ENCODE measurements at places on chromosomes 11 and 22.

- no peak for DNase-seq
These were observed 7.2 kb upstream of the PLXNB2 start for GRCh38 chr22:50314455-50315288.

DNA sequence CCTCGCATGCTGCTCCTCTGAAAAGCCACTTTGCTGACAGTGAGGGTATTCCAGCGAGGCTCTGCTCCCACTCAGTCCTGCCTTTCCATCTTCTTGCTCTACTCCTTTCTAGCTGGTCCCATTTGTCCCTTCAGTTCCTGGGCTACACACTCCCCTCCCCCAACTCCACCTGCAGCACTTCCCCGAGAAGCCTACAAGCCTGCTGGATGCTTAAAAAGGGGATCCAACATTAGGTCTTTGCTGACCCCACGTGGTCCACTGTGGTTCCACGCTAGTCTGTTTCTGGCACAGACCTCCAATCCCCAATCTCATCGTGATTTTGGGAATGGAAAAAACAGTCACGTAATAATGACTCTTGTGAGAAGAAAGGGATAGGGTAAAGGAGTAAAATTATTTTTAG, 121.6 kb upstream of the SNX19 start:
- DNase-seq, result no peak

DNA sequence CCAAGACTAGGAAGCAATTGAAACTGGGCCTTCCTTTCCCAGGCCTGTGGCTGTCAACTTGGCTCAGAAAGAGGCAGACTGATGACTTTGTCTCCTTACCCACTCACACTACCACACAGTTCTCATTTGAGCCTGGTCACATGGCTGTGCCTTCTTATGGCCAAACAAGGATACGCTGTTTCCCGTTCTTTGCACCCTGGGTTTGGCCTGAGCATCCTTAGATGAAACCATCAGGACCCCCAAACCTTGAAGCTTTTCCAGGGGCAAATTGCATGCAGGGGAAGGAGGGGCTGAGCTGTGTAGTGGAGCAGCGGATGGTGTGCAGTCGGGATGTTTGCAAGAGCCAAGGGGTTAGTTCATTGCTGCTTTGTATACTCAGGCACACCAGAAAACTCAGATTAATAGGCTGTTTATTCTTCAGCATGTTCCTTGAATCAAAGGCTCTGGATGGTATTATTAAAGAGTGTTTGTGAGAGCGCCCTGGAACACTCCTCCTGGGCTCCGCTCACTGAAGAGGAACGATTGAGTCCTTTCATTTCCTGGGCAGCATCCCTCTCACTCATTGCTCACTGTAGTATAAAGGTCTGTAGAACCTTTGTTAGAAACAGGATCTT, 69.8 kb downstream of the ARFGAP2 start:
- DNase-seq, result no peak

- peak; percentile 91 for DNase-seq
These were observed 7.6 kb downstream of the CARS1 start for GRCh38 chr11:3049430-3050243.

DNA sequence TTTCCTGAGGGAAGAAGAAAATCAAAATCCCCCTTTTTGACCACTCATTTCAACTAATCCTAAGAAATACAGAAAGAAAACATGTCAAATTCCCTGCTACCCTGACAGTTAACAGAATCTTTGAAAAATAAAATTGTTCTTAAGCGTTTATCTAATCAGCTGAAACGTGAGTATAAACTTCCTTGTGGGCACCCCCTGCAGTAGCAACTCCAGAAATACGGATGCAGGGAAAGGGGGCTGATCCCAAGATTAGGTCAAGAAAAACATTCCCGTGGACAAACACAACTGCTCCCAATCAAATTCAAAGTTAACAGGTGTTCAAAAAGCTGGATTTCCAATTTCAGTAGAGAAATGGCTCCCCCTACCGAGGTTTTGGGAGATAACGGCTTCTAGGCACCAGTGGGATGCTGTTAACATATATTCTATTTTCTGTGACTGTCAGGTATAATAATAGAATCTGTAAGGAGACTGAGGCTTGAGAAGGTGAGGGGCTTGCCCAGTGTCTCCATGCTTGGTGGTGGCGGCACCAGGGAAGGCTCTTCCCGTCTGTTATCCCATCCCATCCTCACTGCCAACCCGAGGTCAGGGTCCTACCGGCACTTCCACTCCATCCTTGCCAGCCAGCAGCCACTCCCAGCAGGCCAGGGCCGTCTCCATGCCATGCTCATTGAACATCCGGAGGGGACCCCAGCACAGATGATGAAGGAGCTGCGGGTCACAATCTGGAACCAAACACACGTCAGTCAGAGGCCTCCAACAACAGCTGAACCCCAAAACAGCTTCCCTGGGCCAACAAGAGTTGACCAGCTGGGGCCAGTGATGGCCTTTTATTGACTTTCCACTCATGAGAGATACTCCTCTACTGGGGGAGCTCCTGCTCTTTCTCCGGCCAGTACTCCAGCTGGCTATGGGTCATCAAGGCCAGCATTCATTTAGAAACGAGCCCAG, 32.0 kb upstream of the SERPIND1 start:
- DNase-seq, result peak; percentile 8

DNA sequence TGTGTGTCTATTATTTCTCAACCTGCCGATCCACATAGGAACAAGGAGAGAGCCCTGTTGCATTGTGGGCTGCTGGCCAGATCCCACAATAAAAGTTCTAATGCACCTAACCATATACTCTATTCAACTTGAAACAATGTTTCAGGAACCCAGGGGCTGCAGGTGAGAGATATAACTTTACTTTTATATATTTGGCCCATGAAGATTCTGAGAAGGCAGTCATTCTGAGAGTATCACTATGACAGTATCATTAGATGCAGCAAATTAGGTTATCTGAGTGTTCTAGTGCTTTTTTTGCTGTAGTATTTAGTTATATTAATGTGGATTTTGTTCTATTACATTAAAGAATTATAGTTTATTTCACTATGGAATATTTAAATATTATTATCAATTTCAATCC, 655.1 kb upstream of the ARHGAP42 start:
- no peak for DNase-seq

DNA sequence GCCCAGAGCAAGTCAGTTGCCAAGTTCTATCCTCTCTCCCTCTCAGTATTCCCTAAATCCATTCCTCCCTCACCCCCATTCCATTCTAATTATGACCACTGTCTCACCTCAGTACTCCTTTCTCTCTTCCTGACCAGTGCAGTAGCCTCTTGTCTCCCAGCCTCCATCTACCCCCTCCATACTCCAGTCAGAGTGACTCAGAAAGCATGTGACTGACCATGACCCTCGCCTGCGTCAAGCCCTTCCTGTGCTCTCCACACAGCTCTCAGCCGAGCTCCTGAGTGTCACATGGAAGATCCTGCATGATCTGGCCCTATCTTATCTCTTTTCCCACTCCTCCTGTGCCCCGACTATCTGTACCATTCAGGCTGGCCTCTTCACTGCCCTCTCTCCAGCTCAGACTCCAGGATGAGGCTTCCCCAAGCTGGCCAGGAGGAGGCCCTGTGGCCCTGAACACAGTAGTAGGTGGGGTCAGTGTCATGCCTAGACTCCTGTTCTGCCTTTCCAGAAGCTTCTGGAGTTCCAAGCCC, 42.6 kb downstream of the NEU3 start:
- DNase-seq, result peak; percentile 56

DNA sequence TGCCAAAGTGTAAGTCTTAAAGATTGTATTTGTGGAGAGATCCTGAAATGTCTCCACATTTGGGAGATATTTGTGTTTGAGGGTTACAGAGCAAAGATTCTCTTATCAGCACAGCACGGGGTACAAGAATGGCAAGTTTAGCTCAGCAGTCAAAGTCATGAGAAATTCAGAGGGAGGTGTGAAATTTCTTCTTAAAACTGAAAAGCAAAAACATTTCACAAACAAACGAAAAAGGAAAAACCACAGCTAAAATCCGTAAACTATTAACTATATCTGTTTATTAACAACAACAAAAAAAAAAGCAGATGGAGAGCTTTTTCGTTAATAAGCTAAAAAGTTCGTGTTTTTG, 40.9 kb upstream of the ETS1 start:
- DNase-seq, result no peak

GRCh38 chr11:94557421-94557820, 9.7 kb upstream of the PIWIL4 start:
- peak; percentile 61 for DNase-seq

- DNase-seq, result peak; percentile 91
These were observed 650.8 kb upstream of the KIRREL3 start for GRCh38 chr11:127651175-127651887.

- no peak for DNase-seq
These were observed 740.5 kb downstream of the BRD1 start for GRCh38 chr22:49087198-49087597.

GRCh38 chr11:11535611-11536010, 86.2 kb downstream of the GALNT18 start:
- DNase-seq, result no peak

GRCh38 chr11:66007201-66007634, 4.6 kb upstream of the CST6 start:
- no peak for DNase-seq

DNA sequence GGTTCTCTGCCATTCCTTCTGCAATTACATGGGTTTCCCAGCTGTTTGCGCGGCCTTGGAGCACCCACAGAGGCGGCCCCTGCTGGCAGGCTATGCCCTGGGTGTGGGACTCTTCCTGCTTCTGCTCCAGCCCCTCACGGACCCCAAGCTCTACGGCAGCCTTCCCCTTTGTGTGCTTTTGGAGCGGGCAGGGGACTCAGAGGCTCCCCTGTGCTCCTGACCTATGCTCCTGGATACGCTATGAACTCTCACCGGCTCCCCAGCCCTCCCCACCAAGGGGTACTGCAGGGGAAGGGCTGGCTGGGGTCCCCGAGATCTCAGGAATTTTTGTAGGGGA, 2.6 kb downstream of the RCE1 start:
- DNase-seq, result no peak

DNA sequence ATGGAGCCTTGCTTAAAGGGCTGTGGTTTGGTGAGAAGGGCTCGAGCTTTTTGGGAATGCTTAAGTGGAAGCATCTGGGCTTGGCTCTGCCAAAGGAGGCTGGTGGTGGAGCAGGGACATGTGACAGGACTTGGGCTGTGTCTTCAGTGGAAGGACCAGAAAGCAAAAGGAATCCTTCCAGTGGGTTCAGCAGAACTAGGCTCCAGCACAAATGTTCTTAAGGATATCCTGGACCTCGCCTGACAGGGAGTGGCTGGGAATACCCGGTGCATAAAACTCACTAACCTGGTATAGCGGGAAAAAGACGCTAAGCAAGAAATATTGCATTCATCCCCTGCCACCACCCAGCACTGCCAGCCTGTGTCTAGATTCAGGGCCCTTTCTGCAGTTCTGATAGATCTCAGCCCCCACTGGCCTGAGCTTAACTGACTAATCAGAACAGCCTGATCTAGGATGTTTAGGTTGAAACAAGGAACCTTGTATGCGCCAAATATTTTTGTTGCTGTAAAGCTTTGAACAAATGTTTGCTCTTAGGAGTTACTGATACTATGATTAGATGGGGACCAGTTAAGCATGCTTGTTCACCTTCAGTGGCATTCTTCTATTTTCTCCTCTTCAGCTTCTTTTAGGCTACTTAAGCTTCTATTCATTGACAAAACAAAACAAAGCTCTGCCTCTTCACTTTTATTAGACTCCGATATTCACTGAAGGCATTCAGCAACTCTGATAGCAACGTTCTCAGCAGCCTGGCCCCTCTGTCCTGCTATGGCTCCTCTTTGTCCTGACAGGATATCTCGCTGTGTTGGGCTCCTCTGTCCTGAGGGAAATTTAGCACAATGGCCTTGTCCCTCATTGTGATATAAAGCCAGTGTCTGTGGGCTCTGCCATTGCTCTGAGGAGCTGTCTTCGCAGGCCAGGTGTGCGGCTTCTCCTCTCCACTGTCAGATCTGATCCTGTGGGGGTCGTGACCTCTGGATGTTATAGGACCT, 25.0 kb downstream of the PPFIBP2 start:
- no peak for DNase-seq

- DNase-seq, result peak; percentile 73
These were observed 12.7 kb downstream of the C11orf91 start for GRCh38 chr11:33687733-33688479.

GRCh38 chr11:27718863-27719545, 18.7 kb upstream of the BDNF start:
- peak; percentile 49 for DNase-seq

- DNase-seq, result peak; percentile 6
These were observed 45.8 kb downstream of the ELFN2 start for GRCh38 chr22:37381489-37381888.

GRCh38 chr22:22666307-22667091, 22.1 kb downstream of the GGTLC2 start:
- no peak for DNase-seq

DNA sequence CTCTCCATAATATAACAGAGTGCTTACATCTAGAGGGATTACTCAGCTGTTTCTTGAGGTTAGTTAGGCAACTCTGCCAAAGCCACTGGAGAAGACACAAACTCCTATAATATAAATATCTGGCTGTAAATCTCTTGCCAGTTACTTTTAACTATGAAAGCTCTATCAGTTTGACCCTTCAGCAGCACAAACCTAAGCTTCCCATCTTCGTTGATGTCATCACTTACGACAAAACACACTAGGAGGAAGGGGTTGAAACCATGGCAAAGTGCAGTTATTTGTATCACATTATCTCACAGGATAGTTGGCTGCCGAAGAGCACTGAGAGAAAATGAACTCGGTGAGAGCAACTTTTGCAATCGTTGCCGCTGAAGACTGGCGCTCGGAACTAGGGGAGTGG, 922.1 kb downstream of the OPCML start:
- DNase-seq, result peak; percentile 64

DNA sequence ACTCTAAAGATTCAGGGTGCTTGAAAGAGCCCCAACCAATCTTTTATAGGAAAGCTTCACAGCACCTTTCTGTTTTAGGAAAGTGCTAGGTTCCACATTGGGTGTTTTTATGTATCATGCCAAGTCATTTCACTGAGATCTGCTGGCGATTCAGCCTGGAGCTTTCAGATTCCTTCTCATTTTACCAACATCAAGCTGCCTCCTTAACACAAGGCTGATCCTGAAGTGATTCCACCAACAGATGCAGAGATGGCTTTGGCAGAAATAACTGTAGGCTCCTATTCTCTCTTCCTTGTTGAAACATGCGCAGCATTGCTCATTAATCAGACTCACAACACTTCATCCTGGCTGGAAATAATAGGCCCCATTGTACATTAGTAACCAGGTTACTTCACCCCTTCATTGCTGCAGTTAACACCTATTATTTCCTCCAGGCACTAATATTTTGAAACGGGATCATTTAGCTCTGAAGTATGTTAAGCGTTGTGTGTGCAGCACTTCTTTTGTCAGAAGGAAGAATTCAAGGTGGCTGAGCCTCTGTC, 89.0 kb downstream of the OPCML start:
- DNase-seq, result no peak

- peak; percentile 71 for DNase-seq
These were observed 98.2 kb upstream of the NNMT start for GRCh38 chr11:114197799-114198500.
